Skin of body (tissue), 3 donors: ENCODE measurements at places on chromosomes 16 and 17.

- peak; percentile 49 for DNase-seq
Observed at GRCh38 chr17:42459801-42460281, 1.2 kb downstream of the ATP6V0A1 start.

DNA sequence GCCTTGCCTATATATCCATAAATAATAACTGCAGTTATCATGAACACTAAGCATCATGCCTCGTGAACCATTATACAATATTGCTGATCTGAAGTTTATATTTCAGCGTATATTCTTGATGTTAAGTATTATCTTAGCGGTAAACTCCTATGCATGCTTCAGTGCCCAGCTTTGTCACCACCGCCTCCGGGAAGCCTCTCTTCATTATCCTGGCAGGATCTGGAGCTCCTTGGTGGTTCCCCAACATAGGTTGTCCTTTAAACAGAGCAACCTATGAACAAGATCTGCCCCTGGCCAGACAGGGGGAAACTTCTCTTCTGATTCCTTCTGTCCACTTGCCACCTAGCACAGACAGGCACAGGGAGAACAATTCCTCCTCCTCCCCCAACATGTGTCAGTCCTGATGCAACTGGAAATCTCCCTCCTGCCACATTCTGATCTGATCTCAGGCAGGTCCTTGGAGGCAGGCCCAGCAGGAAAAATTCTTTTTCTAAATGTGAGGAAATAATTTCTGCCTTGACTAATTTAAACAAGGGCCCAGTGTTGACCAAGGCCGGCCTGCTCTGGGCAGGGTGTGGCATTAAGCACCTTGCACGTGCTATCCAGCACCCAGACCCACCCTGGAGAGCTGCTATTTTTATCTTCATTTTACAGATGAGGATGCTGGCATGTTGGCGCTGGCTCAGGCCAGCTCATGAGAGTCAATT lies 22.4 kb downstream of the SPNS2 start:
- DNase-seq = no peak

- DNase-seq = no peak
Observed at GRCh38 chr16:83158320-83158957, 531.7 kb downstream of the CDH13 start.

DNA sequence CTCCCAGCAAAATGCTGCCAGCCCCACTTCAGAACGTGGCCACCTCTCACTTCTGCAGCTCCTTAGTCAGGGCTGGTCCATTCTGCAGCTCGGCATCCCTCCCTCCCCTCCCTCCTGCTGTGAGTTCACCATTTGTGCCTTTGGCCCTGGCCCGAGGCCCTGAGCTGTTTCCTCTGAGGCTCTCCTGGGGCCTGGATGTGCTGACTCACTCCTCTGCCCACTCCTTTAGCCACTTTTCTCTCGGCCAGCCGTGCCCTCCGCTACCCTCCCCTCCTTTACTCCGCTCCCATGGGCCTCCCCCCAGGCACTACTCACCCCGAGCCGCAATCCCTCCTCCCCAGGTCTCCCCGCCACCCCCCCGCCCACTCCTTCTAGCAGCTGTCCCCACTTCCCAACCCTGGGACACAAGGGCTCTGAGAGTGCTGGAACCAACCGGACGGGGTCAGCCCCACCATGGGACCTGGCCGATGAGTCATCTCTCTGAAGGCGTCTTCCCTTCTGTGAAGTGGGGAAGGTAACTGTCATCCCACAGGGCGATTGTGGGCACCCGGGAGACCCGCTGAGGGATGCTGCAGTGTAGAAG lies 11.5 kb downstream of the KCNG4 start:
- DNase-seq = peak; percentile 30

DNA sequence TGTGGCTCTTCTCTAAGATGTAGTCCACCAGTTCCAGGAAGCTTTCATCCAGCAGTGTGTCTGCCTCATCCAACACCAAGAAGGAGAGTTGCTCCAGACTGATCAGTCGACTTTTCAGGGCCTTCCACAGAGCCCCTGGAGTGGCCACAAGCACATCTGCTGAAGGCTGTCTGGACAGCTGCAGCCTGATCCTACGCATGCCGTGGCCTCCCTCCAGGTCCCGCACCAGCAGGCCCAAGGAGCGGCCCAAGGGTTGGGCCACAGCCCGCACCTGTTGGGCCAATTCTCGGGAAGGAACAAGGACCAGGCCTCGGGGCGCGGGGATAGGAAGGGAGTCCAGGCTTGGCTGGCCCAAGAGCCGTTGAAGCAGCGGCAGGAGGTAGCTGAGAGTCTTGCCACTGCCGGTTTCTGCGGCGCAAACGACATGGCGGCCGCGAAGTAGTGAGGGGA lies 729 bp downstream of the DDX28 start:
- no peak for DNase-seq

DNA sequence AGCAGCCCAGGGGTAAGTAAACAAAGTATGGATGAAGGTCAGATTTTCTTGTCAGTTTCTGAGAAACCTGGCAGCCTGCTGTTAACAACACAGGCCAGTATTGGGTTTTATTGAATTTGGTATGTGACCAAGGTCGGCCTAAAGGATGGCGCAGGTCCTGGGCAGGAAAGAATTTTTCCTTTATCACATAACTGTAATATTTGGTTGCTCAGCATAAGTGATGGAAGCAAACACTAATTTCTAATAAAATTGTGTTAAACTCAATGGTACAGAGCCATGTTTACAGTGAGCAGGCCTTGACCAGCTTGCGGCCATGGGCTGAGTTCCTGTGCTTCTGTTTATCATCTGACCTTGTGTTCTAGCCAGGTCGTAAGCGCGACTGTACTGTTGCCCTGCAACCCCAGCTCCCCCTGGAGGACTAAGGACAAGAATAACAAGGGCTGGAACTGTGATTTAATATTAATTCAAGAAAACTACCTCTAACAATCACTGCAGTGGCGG lies 10.5 kb downstream of the POLDIP2 start:
- no peak for DNase-seq

DNA sequence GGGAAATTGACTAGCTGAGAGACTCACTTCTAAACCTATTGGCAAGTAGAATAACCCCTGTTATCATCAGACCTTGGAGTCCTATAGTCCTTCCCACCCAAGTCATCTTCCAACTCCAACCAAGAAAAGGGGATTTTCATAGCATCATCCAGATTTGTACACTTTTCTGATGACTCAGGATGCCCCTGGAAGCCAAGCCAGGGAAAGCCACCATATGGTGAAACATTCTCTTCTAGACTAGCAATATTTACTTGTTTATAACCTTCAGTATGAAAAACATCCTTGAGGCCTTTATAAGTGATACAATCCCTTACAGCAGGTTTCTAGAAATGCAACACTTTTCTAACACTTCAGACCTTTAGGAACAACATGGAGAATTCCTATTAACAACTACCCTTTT lies 618.8 kb upstream of the CDH11 start:
- DNase-seq = no peak

DNA sequence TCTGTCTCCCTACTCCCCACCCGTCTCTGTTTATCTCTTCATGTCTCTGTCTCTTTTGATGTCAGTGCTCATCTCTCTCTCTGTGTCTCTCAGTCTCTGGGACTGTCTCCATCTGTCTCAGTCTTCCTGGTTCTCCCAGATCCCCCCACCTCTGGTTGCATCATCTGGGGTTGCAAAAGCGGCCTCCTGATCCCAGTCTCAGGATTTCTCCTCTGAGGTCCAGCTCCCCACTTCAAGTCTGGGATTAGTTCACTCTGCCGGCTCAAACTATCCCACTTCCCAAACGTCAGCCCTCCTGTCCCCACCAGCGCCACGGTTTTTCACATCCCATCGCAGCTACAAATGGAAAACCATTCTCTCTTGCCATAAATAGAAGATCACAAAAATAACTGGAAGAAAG lies 9.0 kb downstream of the TEKT5 start:
- no peak for DNase-seq

DNA sequence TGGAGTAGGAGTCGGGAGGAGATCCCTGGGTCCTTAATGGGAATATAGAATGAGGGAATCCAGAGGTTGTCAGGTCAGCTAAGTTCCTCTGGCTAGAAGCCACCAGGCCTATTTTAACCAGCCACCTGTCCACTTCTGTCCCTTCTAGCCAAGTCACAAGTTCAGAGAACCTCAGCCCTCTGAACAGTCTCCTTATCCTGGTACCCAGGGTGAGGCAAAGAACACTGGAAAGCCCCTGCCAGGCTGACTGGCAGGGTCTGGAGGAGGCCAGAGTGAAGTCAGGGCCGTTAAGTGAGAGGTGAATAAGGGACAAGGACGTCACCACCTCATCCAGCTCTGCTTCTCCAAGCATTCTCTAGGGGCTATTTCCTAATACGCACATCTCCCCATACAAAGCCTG lies 2.7 kb downstream of the CTDNEP1 start:
- no peak for DNase-seq

DNA sequence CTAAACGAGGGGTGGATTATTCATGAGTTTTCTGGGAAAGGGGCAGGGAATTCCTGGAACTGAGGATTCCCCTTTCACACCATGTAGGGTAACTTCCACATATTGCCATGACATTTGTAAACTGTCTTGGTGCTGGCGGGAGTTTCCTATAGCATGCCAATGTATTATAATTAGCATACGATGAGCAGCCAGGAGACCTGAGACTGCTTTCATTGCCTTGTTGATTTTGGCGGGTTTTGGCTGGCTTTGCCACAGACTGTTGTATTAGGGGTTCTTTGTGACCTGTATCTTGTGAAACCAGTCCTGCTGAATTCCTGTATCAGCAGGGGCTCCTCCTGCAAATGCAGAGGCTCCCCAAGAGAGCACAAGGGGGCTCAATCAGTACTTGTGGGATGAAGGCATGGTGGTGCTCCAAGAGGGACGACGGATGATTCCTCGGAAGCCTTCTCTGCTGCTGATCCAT lies 104.4 kb upstream of the CACNG5 start:
- no peak for DNase-seq

DNA sequence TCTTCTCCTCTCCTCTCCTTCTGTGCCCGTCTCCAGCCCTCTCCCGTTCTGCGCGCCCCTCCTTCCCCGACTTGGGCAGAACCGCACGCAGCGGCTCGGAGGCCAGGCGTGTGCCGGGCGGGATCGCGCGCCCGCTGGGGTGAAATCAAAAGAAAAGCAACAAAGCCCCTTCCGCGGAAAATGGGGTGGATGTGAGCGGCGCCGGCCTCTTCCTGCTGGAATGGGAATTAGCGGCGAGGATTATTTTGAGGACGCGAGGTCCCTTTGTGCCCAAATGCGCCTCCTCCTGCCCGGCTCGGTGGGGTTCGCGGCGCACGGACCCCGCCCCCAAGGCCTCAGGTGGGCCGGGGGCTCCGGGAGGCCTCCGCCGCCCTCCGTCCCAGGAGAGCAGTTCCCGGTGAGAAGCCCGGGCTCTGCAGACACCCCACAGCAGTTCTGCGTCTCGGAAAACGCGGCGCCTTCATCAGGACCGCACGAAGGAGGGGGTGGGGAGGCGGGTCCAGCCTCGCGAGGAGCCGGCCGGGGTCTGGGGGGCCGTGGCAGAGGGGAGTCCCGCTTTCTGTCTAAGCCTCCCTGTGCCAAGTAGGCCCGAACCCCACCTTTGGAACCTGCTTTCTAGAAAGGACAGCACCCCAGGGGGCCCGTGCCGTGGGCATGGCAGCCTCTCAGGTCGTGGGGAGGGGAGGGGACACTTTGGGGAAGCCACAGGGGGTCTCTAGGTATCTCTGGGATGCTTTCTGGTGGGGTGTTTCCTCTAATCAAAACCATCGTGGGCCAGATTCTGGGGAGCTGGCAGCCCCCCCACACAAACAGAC lies 91.0 kb upstream of the CBX4 start:
- no peak for DNase-seq

DNA sequence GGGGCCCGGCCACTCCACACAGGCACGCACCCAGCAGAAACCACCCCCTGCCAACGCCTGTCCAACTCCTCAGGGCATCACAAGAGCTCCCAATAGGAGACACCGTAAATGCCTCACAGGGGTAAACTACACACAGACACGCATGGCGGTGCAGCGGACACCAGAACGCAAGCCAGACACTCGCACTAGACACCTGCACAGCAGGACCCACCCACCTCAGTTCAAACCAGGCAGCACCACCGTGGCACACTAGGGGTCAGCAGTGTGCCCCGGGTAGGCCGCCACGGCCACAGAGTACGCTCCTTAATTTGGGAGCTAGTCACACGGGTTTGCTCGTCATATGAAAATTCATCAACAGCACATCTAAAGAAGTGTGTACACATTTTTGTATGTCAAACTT lies 3.4 kb downstream of the SLC38A10 start:
- DNase-seq = no peak

- no peak for DNase-seq
Observed at GRCh38 chr16:52384378-52384777, 162.6 kb downstream of the TOX3 start.

GRCh38 chr16:678858-679813 lies 1.1 kb upstream of the STUB1 start:
- peak; percentile 65 for DNase-seq

GRCh38 chr17:74599448-74599939 lies 7.4 kb upstream of the CD300LD start:
- DNase-seq = no peak

GRCh38 chr16:280552-280951 lies at the start of gene ARHGDIG:
TSS of gene ARHGDIG (plus strand) at chr16:280591. CDS start at chr16:280681, 90 bp downstream.
- DNase-seq = no peak
